ENCODE measurements at places on chromosomes 2 and 18.

DNA sequence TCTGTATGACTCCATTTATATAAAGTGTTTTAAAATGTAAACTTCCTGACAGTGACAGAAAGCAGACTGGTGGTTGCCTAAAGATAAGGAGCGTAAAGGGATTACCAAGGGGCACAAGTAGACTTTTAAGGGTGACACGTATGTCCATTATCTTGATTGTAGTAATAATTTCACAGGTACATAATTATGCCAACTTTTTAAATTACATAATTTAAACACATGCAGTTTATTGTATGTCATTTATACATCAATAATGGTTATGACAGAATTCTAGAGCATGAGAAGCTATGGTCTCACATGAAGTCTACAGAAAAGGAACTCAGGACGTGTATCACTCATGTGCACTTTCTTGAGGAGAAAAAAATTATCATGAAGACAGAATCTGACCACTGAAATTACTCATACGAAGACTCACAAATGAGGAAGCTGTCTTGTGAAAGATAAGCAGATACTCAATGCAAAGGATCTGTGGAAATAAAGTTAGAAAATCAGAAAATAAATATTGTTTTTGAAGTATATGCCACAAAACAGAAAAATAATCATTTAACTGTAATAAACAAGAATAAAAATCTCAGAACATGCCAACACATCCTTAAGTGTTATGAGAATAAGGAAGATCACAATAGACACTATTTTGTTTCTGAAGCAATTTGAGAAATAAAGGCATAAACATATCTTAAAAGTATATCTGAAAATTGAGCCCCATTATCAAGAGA, 84.4 kb downstream of the TMEM131 start:
- no peak for DNase-seq

GRCh38 chr2:72743481-72743880, 82.4 kb downstream of the EXOC6B start:
- DNase-seq: no peak

- DNase-seq: no peak
Observed at GRCh38 chr2:195501746-195502145, 155.3 kb upstream of the SLC39A10 start.

DNA sequence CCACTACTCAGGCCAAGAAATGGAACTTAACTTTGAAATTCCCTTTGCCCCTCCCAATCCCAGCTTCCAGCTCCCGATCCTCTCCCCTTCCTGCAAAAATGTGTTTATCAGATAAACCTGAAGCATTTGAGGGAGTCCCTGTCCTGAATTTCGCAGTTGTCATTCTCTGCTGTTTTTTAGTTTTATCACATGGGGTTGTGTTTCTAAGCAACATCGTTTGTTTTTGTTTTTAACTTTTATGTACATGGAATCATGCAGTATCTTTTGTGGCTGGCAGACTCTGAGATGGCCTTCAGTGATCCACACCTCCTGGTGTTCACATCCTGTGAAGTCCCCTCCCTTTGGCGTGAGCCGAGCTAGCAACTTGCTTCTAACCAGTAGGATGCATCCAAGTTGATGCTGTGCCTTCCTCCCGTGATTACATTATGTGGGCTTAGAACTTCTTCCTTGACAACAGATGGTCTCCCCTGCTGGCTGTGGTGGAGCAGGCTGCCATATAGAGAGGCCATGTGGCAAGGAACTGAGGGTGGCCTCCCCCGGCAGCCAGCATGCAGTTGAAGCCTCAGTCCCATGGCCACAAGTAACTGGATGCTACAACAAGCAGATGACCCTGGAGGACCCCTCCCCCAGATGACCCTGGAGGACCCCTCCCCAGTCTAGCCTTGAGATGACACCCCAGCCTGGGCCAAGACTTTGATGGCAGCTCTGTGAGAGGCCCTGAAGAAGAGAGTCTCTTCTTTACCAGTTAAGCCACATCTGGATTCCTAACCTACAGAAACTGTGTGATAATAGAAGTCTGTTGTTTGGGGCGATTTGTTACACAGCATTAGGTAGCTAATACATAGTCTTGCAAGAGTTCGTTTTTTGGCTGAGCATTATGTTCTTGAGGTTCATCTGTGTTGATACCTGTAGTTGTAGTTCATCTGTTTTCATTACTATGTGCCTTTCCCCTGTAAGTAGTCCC, 27.7 kb downstream of the SH3BP4 start:
- no peak for DNase-seq

DNA sequence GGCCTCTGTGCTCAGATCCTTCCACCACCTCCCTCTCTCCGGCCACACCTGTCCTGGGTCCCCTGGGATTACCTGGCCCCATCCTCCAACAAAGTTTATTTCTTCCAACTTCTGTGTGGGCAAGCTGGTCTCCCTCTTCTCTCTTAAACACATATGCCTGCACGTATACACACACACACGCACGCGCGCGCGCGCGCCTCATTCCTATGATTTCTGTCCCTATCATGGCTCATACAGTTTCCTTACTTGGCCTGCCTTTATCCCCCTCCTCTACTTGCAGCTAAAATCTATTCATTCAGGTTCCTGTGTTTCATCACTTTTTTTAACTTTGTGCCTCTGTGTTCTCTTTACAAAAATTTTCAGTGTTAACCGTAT, 96.4 kb downstream of the LOXHD1 start:
- no peak for DNase-seq

DNA sequence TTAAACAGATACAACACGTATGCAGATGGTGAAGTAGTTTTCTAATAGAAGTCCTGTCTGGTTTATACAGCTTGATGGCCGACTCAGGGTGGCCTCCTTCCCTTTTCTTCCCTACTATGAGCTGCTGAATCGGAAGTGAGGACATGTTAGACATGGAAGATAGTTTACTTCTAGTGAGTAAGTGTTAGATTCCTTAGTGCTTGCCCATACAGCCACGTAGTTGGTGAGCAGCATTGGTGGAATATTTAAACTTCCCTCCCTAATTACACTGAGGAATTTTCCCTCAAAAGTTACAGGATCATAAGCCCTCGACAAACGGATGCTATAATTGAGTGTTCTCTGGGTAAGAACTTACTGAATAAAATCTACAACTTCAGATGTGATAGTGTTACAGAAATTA, 52.1 kb downstream of the RHBDD1 start:
- DNase-seq: no peak

DNA sequence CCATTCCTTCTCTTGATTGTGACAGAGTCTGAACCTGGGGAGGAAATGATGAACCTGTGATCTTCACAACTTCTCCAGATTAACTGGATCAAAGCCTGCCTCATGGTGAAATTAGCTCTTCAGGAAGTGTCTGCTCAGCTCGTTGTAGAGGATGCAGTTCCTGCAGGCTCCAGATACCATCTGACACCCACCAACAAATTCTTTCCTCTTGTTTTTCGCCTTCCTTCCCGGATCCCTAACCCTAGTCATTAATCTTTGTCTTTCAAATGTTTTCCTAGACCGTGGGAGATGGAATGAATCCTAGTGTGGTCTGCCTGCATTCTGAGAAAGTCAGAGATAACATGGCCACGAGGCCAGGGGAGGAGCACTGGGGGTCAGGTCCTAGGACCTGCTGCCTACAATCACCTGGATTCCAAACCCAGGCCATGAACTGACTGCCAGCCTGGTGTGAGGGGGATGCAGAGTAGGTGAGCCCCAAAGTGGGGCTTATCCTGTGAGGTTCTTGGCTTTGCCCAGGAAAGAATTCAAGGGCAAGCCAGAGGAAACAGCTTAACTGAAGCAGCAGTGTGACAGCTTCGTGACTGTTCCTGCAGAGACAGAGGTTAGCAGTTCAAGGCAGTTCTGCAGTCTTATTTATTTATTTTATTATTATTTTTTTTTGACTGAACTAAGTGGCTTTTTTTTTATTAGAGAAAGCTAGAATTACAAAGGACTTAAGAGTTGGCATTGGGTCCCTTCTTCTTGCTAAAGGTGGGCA, 67.8 kb downstream of the DIPK1C start:
- no peak for DNase-seq

All from stimulated activated CD8-positive, alpha-beta memory T cell treated with anti-CD3 and anti-CD28 coated beads, Interleukin-7, amount 100 ng/mL, for 1 hour (primary cell).